CD4-positive, alpha-beta T cell treated with Interleukin-17A for 4 hours (primary cell): ENCODE measurements at places on chromosomes 4 and X.

DNA sequence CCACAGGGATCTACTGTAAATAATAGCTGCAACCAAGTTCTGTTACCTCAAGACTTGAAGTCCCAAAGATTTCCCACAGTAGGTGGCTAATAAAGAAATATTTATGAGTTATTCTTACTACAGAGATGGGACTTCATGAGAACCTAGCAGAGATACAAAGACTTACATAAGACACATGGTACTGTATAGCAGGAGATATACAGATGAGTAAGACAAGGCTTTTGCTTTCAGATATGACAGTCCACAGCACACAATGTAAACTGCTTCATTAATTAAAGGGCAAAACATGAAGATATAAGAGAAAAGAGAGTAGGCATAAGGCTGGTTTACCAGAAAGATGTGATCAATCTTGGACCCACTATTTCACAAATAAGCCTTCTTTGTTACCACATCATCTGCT, 6.6 kb downstream of the ANKRD17 start:
- DNase-seq = no peak

DNA sequence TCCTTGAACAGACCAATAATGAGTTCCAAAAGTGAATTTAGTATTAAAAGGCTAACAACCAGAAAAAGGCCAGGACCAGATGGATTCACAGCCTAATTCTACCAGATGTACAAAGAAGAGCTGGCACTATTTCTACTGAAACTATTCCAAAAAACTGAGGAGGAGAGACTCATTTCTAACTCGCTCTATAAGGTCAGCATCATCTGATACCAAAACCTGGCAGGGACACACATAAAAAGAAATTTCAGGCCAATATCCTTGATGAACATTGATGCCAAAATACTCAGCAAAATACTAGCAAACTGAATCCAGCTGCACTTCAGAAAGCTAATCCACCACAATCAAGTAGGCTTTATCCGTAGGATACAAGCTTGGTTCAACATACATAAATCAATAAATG, 35.8 kb upstream of the USP46 start:
- no peak for DNase-seq

DNA sequence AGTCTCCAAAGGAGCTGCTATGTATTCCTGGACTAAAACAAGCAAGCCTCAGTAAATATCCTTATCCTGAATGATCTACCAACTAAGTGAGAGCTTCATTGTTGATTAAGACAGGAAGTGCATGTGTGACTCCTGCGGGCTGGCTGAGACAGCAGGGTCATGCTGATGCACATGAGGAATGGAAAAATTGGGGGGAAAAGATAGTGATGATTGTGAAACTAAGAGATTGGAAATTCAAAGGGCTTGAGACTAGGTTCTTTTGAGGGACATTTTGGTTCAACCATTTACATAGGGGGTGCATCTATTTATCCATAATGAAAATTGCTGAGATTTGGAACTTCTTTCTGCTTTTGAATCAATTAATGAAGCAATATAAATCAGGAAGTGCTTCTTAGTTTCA, 61.1 kb upstream of the C1QTNF7 start:
- no peak for DNase-seq

GRCh38 chr4:1576961-1577821, 106.9 kb downstream of the FAM53A start:
- no peak for DNase-seq

DNA sequence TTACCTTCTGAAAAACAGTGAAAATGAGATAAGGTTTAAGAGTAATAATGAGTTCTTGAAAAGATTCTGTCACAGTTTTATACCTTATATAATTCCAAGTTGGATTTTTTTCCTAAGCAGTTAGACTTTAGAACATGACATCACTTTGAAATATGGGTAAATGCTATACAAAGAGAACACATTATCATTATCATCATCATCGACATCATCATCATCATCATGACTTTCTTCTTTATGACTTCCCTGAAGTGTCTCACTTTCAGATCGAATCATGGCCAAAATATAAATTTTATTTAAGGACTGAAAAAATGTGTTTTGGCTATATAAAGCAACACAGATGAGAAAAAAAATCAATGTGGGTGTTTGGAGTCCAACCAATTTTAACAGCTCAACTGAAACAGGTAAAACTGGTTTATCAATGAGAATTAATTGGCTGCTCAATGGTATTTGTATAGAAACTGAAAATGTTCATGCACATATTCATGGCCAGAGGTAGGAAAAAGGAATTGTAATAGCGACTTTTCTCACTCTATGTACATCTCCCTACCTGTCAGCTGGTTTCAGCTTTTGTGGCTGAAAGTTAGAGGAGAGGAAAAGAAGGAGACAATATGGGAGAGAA, 243.1 kb upstream of the GPC4 start:
- DNase-seq = no peak

- DNase-seq = no peak
Observed at GRCh38 chr4:8009710-8010511, 70.2 kb upstream of the AFAP1 start.

DNA sequence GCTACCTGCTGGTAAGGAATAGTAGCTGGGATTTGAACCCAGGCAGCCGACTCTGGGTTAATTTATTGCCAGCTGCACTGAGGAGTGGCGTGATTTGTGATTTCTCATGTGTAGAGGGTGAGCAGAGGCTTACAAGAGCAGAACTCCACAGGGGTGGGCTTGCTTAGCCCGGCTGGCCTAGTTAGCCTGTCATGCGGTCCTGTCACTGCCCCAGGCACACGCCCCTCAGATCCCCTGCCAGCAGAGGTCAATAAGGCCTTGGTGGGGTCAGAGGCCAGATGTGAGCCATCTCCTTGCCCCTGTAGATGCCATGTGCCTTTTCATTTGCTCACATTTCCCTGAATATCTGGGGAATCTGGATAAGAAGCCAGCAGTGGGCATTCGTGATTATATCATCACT, 13.4 kb downstream of the NSDHL start:
- no peak for DNase-seq

DNA sequence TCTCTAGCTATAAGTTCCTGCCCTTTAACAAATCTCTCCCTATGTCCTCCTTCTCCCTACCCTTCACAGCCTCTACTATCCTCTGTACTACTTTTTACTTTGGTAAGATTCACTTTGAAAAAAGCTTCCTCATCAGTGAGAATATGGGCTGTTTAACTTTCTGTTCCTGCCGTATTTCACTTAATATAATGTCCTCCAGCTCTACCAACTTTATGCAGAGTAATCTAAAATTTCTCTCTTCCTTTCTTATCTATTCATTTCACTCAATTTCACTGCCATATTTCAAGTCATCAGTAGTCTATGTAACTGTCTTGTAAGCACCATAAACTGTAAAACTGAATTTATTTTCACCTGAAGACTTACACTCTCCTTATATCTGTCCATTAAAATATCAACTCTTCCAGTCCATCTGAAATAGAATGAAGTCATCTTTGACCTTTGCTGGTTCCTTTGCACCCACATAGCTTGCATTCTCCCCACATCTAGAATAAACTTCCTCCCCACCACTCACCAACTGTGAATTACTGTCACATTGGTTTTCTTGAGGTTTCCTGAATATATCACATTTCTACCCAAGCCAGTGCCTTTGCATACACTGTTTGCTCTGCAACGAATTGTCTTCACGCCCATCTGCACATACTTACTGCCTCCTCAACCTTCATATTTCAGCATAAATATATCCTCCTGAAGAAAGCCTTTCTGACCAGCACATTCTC, 54.6 kb downstream of the ARAP2 start:
- peak; percentile 6 for DNase-seq

DNA sequence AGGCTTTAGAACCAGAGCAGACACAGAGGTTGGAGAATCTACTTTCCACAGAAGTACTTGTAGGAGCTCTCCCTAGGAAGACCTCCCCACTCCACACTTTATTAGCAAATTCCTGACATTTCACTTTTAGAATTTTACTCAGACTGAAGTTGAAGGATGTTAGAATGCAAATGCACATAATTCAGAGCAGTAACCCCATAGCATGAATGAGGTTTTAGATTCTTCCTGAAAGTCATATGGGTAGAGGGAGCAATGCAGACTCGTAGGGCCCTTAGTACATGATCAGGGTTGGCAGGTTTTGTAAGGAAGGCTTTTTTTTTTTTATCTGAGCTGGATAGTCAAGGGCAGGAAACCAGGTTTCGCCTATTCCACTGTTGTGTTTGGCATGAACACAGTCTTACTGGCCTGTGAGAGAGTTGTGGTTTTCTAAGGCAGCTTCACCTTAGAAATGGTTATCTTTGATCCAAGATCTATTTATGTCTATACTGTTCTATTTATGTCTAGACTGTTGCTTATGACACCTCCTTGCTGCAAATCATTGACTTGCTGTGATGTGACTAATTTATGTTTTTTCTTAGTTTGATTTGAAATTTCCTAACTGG, 48.9 kb downstream of the SPATA18 start:
- no peak for DNase-seq

- DNase-seq = no peak
Observed at GRCh38 chr4:107718351-107718965, 1.6 kb downstream of the PAPSS1 start.

DNA sequence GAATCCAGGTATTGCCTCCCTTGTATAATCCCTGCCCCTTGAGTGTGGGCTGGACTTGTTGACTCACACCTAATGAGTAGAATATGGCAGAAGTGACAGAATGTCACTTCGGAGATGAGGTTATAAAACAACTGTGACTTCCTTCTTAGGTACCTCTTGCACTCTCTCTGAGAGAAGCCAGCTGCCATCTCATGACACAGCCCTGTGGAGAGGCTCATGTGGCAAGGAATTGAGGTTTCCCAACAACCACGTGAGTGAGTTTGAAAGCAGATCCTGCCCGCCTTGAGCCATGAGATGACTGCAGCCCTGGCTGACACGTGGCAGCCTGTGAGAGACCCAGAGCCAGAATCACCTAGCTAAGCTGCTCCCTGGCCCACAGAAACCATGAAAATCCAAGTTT, 13.5 kb downstream of the ASB11 start:
- DNase-seq = no peak

DNA sequence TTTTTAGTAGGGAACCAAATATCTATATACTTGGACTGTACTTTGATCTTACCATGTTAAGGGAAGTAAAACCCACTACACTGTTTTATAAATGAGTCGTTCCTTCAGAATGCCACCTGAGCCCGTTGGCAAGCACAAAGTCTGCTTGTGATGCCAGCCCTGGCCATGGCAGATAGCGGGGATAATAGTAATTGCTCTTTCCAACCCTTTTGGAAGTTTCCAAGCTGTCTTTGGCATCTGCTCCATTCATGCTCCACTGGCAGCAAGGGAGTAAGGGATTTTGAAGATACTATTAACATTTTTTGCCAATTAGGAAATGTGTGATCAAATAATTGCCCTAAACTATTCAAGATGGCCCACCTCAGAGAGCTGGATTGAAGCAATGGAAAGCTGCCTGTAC, 689.2 kb upstream of the SLIT2 start:
- DNase-seq = no peak

DNA sequence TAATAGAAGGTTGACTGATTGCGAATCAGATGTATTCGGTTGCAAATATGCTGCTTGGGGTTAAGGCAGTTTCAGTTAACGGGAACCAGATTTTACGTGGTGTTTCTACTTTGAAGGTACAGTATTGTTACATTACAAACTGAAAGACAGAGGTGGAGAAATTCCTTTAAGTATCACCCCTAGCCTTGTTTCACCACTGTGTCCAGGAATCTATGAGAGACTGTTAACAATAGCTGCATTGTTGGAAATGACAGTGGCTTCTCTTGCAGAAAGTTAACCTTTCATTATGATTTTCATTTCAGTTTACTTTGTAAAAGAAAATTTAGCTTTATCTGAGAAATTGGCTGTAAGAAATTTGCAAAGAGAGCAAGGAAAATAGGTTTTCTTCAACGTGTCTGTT, 2.6 kb downstream of the CDKL5 start:
- DNase-seq = no peak

GRCh38 chr4:187485676-187486075, 509.9 kb upstream of the ZFP42 start:
- DNase-seq = no peak

GRCh38 chr4:71570492-71570891, 213.4 kb downstream of the GC start:
- DNase-seq = no peak

- no peak for DNase-seq
Observed at GRCh38 chr4:5027346-5027745, 8.1 kb upstream of the CYTL1 start.

DNA sequence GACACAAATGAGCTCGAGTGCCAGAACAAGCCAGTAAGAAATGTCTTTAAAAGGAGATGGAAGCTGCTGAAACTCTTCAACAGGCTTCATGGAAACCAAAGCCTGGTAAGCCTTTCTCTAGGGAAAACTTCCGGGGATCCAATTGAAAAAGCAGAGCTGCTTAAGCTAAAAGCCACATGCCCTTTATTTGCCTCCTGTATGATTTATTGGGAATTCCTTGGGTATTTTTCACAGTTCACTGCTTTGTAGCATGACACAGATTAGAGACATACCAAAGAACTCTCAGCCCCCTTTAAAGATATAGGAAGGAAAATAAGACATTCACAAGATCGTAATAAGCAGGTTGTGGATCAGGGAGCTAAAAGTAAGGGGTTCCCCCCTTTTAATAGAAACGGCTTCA, 6.5 kb upstream of the ARHGAP6 start:
- DNase-seq = no peak

DNA sequence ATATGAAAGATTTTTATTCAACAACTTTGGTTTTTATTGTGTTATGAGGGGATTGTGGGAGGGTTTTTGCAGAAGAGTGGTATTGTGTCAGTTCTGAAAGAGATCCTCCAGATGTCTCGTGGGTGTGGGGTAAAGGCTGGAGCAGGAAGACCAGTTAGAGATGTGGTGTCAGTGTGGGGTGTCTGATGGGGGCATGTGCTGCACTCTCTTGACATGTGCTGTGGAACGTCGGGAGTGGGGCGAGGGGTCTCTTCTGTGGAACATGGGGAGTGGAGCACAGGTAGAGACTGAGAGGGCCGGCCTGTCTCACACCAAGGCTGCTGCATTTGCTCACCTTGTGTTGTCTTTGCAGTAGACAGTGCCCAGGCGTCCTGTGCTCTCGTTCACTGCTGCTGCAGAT, 37.6 kb downstream of the FAM193A start:
- DNase-seq = no peak

GRCh38 chrX:123513585-123514278, 219.1 kb downstream of the THOC2 start:
- no peak for DNase-seq

DNA sequence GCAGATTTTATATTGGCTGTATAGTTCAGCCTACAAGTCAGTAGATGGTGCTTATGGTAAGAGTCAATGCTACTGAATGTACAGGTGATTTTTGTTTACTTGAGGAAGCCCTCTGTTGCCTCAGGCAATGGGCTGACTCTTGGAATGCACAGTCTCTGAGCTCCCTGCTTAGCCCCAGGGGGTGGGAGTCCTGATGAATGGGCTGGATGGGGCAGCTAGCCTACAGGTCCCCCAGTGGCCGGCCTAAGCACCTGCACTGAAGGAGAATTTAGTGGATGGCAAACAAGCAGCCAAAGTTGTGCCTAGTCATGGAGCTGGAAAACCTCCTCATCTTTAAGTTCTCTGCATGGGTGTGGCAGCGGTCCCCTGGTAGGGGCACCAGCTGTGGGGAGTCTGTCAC, 101.8 kb upstream of the CXorf51B start:
- no peak for DNase-seq
